ENCODE measurements at places on chromosomes 12 and 14.
A peak's percentile ranks its signal among the peaks of the same experiment; 100 is the strongest.

GRCh38 chr12:34599530-34600513 lies 577.5 kb downstream of the ALG10 start:
- DNase-seq, result no peak

- no peak for DNase-seq
Observed at GRCh38 chr14:29710015-29710414, 217.6 kb downstream of the PRKD1 start.

DNA sequence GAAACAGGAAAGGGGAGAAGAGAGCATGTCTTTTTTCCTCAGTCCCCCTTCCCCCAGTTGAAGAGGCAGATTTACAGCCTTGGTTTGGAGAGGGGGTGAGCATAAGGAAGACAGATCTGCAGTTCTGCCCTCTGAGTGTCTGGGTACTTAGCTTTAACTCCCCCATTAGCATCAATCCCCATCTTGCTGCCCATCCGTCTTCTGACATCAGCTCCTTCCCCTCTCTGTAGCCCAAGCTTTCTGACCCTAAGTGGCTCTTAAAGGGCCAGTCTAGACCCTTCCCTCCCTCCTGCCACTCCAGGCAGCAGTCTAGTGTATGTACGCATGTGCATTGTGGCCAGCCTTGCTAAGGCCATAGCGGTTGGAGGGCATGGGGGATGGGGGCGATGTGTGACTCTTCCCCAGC lies 7.3 kb downstream of the GPR84 start:
- no peak for DNase-seq

GRCh38 chr12:113113397-113113796 lies 22.2 kb downstream of the RASAL1 start:
- DNase-seq, result no peak

- DNase-seq, result peak; percentile 67
Observed at GRCh38 chr12:124381456-124382296, 86.8 kb downstream of the RFLNA start.

DNA sequence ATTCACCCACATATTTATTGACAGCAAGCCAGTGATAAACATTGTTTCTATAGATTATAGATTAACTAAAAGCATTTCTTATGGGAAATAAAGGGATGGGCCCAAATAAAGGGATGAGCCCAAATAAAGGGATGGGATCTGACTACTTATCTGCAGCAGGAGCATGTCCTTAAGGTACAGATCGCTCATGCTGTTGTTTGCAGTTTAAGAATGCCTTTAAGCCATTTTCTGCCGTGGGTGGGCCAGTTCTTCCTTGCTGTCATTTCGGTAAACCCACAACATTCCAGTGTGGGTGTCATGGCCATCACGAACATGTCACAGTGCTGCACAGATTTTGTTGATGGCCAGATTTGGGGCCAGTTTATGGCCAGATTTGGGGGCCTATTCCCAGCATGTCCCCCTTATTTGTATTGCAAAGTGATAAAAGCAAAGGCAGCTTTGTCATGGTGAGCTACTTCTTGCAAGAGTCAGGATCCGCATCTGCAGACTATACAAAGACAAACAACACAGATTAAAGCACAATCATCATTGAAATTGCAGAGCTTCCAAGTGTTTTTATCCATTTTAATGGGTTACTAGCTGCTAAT lies 700.7 kb downstream of the LRFN5 start:
- peak; percentile 6 for DNase-seq

DNA sequence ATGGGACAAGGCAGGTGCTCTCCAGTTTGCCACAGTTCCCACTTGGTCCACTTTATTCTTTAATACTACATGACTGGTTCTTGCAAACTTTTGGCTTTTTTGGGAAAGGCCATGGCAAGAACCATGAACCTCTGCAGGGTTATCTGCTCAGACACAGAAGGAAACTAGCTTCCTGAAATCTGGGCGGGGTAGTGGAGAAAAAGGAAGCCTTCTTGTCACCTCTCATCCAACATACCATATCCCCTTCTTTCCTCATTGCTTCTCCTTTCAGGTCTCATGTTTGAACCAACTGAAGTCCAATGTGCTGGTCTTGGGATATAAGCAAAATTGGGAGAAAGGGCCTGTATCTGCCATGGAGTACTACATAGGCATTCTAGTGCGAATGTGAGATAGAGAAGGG lies 5.5 kb upstream of the KLHL33 start:
- DNase-seq, result no peak

- DNase-seq, result no peak
Observed at GRCh38 chr14:50605766-50606165, 45.8 kb downstream of the ATL1 start.

DNA sequence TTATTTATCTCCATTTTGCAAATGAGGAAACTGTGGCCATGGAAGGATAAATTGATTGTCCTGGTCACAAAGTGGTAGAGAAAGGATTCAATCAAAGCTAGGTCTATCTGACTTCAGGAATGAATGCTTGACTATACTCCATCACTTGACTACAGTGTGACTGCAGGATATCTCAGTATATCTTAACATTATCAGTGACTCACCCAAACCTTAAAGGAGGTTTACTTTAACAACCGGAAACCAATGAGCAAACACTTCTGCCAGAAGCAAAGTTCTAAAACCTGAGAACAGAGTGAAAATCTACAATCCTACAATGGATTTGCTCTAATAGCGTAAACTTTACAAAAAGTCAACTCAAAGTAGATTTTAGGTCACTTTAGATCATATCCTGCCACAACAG lies 277.0 kb downstream of the CEP128 start:
- peak; percentile 9 for DNase-seq

DNA sequence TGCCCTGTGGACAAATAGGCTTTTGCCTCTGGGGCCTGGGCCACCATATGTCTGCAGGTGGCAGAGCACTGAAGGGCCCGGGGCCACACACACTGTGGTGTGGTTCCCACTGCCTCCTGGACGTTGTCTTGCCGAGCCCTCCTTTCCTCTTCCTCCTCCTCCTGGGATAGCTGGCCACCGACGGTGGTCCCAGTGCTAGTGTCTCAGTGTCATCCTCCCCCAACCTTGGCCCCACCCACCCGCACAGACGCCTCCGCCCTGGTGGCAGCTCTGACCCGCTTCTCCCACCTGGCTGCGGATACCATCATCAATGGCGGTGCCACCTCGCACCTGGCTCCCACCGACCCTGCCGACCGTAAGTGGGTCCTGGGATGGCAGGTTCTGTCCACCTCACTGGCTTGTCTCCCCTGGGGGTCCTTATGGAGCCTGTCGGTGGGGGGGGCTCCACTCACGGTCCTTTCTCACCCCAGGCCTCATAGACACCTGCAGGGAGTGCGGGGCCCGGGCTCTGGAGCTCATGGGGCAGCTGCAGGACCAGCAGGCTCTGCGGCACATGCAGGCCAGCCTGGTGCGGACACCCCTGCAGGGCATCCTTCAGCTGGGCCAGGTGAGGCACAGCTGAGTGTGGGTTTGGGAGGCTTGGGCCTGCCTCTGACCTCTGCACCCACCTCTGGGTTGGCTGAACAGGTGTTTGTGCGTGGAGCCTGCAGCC lies 23.5 kb downstream of the HIP1R start:
- no peak for DNase-seq

All from foreskin keratinocyte (primary cell).